ENCODE measurements at places on chromosomes 5 and 9.

DNA sequence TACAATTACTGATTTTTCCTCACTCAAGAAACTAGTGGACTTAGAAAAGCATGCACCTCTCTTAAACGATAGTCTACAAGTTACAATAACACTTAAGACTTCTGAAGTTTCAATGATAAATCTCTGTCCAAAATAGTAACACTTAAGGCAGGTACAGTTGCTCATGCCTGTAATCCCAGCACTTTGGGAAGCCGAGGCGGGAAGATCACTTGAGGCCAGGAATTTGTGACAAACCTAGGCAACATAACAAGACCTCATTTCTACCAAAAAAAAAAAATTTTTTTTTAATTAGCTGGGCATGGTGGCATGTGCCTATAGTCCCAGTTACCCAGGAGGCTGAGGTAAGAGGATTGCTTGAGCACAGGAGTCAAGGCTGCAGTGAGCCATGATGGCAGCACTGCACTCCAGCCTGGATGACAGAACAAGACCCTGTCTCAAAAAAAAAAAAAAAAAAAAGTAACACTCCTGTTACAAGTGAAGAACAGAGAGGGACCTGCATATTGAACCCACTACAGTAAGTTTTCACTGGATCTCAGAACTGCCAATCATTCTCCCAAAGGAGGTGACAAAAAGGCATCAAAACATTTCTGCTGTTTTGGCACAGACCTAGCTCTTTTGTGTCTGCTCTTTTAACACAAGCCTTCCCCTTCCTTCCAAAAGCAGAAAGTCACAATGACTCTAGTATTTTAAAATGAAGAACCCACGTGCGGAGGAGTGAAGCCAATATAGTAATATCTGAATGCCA, 3.5 kb downstream of the ABITRAM start:
- DNase-seq = no peak

DNA sequence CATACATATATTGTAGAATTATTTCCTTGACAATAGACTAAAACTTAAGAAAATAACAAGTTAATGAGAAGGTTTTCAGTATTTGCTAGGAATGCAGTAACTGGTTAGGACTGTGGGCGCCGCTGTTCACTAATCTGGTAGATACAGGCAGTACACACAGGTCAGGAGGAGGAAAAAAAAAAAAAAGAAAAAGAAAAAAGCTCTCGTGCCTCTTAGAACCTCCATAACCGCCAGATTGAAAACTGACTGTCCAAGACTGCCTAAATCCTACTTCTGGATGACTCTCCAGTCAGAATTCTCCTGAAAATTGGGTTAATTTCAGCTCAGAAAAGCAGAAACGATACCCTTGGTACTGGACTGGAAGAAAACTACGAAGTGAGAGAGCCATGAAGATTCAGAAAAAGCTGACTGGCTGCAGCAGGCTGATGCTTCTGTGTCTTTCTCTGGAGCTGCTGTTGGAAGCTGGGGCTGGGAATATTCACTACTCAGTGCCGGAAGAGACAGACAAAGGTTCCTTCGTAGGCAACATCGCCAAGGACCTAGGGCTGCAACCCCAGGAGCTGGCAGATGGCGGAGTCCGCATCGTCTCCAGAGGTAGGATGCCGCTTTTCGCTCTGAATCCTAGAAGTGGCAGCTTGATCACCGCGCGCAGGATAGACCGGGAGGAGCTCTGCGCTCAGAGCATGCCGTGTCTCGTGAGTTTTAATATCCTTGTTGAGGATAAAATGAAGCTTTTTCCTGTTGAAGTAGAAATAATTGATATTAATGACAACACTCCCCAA, at the start of gene PCDHGA1:
PCDHGA1 (plus strand) TSS at position 216 of the 782 bp plus-strand sequence.
- no peak for DNase-seq

DNA sequence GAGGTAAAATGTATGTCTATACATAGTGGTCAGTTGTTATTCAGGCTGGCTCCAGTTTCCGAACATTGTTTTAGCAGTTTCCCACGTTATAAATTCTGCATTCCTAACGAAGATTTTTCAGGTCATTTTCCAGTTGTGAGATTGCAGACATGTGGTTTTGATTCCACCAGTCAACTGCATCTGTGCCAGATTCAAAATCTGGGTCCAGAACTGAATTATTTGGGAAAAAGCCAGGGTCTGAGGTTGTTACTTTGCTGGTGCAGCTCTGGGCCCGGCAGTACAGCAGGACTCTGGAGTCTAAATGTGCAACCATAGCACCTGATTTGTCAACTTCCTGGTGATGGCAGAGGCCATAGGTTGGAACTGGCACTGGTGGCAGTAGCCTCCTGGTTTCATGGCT, 105.7 kb upstream of the MEGF10 start:
- no peak for DNase-seq

- DNase-seq = no peak
These were observed 18.1 kb upstream of the SCAI start for GRCh38 chr9:125161284-125161918.

GRCh38 chr5:147694772-147695171, 87.8 kb downstream of the JAKMIP2 start:
- no peak for DNase-seq

GRCh38 chr5:6592601-6593000, 40.2 kb downstream of the NSUN2 start:
- no peak for DNase-seq

DNA sequence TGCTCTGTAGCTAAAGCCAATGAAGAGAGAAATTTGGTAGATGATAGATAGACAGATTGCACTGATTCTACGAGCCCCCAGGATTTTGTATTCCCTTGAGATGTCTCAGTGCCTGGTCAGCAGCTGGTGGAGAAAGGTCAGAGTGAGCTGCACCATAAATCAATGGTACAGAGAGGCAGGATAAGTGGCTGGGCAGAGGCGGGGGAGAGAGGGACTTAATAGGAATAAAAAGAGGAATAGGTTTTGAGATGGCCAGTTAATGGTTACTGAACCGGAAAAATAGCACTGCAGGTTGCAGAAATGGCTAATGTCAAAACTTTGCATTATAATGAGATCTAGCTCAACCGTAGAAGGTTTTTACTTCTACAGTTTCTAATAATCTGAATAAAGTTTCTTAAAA, 47.9 kb upstream of the SLC12A2 start:
- no peak for DNase-seq

DNA sequence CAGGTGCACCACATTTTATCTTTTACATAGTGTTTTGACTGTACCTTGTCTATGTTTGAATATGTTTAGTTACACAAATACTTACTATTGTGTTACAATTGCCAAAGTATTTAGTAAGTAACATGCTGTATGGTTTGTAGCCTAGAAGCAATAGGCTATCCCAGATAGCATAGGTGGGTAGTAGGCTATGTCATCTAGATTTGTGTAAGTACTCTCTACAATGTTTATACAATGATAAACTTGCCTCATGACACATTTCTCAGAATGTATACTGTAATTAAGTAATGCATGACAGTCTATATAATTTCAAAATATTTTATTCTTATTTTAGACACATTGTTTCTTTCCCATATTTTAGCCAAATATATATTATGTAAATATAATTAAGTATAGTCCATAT, 836.8 kb upstream of the CDH9 start:
- DNase-seq = no peak

DNA sequence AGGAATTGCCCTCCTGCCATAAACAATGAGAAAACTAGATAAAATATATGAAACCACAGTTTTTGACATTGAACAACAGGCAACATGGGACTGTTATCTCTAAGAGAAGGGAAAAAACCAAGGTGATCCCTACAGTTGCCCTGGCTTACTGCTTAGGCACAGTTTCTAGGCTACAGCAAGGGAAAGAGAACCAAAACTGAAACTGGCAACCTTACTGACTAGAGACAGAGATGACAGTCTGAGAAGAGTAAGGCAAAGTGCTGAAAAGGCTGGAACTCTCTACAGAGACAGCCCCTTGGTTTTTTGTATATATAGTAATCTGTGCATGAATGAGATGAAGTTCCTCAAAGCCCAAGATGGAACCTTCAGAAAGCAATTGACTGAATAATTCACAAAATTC, 36.2 kb upstream of the REEP2 start:
- no peak for DNase-seq
